GM12891 (cell line): ENCODE measurements at places on chromosomes 16 and 17.

GRCh38 chr17:63196772-63197335, 230.8 kb downstream of the TANC2 start:
- DNase-seq, result no peak

DNA sequence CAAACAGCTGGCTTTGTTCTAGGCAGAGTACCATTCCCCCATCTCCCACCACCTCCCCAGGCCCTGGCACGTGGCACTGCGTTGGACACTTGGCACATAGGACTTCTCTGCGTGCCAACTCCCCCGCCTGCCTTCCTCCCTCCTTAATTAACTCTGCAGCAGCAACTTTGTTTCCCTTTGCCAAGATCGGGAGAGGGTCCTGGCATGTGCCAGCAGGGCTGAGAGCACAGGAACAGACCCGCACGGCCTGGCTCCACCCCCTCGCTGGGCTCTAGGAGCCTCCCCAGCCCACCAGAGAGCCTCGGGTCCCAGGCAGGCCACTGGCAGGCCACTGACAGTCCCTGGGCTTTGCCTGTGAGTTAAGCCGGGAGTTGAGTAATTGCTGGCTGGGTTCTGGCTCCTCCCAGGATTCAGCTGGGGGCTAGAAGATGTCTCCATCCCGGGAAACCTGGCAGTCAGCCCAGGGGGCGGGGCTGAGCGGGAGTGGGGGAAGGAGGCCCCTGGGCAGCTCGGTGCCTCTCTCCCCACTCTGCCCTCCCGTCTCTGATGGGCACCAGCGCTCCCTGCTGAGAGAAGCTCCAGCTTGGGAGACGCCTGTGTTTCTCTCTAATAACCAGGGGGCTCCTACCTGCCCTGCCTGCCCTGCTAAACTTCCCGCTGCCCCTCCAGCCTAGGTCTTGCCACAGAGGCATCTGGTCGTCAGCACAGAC, 224.0 kb upstream of the TNRC6C start:
- DNase-seq, result no peak

DNA sequence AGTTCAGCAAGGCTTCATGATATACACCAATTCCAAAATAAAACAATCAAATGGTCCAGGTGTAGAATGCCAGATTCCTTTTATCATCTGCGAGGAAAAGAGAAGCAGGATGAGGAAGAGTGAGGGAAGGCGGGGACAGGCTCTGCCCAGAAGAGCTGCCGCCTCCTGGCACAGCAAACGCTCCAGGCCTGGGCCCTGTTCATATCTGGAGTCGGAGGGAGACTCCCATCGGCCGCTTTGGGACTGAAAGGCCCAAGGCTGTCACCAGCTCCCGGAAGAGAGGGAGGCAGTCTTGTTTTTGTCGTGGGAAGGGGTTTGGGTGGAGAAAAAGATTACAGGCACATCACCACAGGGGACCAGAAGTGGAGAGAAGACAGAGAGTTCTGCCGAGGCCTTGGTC, 29.0 kb upstream of the SLC25A19 start:
- DNase-seq, result no peak

DNA sequence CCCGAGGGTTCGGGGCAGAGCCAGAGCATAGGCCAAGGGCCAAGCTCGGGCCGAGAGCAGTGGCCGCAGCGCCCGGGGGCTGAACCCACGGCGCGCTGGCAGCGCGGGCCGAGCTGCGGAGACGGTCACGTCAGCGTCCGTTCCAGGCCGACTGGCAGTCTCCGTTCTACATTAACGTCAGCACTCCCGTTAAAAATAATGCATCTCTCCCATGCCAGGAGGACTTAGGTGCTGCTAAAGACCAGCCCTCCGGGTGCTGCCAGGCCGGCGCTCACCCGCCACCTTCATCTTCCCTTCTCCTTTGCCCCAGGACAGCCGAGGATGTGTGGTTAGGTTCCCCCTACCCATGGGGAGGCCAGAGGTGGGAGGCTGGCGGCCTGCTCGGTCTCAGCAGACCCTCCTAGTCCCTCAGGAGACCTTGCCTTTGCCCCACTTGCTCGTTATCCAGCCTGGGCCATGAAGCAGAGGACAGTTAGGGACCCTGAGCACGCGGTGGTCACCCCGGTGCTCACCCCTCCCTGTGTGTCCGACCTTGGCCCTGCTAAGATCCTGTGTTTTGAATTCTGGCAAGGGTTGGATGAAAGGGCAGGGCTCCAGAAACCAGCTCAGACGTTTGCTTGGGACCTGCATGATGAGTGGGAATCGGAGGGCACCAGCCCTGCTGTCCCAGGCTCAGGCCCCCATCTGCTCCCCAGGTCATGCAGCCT, 572 bp downstream of the MPG start:
- peak; percentile 49 for DNase-seq

DNA sequence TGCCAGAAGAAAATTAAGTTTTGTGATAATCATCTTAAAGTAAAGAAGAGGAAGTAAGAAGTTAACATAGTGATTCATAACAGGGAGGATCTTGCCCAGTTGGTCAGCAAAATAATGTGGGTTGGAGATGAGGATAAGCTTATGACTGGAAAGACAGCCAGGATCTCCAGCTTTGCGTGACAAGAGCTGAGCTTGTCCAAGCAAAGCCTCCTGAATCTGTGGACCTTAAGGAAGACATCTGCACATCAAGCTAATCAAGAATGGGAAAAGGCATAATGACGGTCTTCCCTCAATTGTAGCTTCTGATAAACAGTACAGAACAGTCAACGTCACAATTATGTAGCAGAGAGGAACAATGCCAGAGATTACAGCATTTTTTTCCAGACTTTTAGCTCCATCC, 744.7 kb upstream of the GOT2 start:
- DNase-seq, result no peak

- no peak for DNase-seq
These were observed 27.8 kb upstream of the SLFN13 start for GRCh38 chr17:35476283-35476820.

DNA sequence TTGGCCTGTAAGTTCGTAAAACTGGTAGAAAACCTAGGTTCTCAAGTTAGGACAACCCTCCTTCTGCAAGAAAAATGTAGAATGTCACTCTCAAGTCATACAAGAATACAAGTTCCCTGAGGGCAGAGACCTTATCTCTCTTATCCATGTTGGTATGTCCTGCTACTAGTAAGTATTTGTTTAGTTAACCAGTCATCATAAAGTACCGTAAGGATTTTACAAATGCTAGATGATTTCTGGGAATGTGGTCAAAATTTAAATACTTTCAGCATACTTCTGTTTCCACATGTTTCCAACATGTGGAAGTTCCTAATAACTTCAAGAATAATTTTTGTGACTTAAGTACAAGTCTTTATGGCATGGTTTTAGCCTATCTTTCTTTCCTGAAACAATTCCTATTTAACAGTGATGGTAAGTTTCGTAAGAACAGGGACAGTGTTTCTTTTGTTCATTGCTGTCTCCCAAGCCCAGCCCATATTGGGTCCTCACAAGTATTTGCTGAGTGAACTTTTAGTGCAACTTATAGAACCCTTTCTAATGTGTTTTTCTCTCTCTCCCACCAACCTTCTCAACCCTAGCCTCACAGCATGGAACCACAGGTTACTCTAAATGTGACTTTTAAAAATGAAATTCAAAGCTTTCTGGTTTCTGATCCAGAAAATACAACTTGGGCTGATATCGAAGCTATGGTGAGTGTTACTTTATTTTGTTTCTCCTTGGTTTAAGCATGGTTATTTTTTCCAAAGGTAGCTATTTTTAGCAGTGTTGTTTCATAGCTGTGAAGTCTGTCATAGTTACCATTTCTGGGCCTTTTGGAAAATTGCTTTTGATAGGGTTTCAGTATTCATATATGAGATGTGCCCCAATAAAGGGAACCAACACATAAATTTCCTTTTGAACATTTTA, 4.5 kb downstream of the NBR1 start:
- no peak for DNase-seq

DNA sequence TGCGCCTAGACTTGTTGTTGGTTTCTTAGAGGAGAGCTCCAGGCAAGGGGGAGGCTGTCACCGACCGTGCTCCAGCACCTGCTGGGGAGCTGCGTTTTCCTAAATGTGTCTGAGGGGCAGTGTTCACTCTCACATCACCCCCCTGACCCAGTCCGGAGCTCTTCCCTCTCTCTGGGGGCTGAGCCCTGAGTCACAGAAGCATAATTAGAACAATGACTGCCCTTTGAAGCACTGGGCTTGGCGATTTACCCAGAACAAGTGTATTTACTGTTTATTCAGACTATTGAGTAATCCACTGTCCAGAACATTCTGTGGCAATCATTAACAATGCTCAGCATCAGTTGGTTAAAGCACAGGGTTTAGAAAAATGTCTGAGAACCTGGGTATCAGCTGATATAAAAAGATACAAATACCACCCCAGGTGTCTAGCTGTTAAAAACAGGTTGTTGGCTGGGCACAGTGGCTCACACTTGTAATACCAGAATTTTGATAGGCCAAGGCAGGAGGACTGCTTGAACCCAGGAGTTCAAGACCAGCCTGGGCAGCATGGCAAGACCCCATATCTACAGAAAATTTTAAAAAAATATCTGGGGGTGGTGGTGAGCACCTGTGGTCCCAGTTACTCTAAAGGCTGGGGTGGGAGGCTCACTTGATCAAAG, 8.1 kb downstream of the CES4A start:
- DNase-seq, result no peak

DNA sequence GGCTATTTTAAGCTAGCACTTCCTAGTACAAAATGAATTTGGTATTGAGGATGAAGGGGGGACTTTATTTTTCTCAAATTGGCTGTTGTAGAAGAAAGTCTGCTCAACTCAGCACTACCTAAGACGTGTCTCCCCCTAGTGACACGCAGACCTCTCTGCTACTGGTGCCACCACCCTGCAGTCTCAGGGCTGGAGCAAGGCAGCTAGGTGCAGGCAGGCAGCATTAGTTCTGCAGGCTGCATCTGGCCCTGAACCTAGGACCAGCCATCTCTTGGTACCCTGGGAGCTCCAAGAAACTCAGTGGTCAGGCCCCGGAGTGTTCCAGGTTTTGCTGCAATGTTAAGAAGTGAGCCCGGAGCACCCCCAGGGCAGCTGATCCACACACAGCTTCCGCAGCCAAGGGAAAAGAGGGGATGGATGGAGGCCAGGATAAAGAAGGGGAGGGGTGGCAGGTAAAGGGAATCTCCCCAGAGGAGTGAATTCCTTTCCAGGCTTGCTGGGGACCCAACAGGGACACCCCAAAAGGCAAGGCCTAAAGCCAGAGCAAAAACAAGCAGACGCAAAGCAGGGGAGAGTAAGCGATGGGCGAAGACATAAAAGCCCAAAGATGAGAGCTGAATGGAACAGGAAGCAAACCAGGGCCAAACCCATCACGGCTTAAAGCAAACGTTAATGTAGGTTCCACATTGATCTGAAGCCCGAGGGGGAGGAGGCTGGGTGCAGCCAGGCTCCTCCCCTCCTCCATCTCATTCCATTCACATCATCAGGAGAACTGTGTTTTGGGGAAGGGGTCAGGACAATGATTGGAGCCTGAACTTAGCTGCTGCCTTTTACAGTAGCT, 200.5 kb downstream of the ZFHX3 start:
- DNase-seq, result peak; percentile 59

DNA sequence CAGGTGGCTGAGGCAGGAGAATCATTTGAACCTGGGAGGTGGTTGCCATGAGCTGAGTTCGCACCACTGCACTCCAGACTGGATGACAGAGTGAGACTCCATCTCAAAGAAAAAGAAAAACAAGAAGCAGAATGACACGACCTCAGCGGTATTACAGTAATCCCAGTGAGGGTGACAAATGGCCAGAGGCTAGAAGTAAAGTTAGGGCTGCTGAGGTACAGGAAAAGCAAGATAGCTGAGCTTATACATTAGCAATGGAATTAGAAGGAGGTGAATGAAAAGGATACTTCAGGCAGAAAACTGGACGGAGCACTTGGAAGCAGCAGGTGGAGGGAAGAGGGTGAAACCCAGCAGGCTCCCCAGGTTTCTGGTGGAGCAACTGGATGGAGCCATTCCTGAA, 26.1 kb upstream of the AMZ2 start:
- DNase-seq, result no peak

DNA sequence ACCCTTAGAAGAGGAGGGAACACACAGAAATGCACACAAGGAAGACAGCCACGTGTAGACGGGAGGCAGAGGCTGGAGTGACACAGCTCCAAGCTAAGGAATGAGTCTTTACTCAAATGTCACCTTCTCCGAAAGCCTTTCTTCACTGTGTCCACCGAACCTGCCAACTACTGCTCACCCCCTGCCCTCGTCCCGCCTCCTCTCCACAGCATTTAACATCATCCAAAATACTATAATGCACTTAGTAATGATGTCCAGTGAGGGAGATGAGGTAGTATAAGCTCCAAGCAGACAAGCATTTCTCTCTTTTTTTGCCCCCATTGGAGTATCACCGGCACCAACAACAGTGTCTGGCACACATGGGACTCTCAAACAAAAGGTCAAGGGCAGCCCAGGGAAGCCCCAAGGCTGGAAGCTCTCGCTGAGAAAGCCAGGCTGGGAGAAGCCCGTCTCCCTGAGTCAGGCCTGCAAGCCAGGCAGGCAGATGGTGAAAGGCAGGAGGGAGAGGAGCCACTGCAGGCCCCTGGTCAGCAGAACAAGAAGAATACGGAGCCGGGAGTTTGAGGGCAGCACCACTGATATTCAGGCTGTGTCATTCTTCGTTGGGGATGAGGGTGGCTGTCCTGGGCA, 25.9 kb downstream of the ZFHX3 start:
- no peak for DNase-seq

DNA sequence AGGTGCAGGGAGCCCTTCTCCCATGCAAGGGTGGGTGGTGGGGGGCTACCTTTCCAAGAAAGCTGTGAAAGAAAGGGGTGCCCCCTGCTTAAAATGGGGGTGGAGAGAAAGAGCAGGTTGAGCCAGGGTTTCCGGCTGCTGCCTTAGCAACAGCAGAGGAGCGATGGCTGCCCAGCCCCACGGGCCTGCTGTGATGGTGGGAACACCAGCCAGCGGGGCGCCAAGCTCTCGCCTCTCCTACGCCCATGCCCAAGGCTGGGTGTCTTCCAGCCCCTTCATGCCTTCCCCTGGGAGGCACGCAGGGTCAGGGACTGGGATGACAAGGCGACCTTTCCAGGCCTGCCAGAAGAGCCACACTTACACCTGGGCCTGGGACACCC, 3.0 kb downstream of the FMNL1 start:
- no peak for DNase-seq

- no peak for DNase-seq
These were observed at the start of gene TMEM238L for GRCh38 chr17:10803830-10804475. TMEM238L (minus strand) TSS chr17:10804099; CDS start chr17:10803963, 136 bp downstream.

- DNase-seq, result no peak
These were observed 207.7 kb downstream of the ENGASE start for GRCh38 chr17:79282294-79282693.

DNA sequence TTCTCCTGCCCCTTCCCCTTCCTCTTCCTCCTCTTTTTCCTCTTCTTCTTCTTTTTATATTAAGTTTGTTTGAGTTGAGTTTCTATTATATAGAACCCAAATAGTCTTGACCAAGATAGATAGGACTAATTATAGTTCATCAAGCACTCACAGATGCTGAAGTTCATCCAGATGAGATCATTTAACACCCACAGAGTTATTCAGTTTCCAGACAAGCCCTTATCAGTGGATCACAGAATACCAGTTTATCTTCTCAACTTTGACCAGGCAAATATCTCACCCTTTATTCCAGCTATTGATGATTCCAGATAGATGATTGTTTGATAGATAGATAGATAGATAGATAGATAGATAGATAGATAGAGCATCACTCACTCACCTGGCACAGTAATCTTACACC, 87.5 kb downstream of the AXIN2 start:
- no peak for DNase-seq
